Activated naive CD4-positive, alpha-beta T cell (primary cell): ENCODE measurements at places on chromosomes 1 and 21.

- DNase-seq, result no peak
Observed at GRCh38 chr21:42081138-42081537, 10.0 kb downstream of the UMODL1 start.

DNA sequence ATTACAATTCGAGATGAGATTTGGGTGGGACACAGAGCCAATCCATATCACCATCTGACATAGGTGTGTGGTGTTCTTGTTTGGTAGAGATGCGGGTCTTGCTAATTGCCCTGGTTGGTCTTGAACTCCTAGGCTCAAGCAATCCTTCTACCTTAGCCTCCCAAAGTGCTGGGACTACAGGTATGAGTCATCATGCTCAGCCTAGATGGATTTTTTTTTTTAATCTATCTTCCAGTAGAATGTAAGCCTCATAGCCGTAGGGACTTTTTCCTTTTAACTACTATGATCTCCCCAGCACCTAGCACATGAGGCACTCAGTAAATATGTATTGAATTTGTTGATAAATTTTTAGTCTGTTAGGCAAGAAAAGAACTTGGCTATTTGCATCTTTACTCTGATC lies 94.6 kb upstream of the TENT5C start:
- no peak for DNase-seq

GRCh38 chr1:68375919-68376318 lies 73.8 kb downstream of the RPE65 start:
- no peak for DNase-seq

GRCh38 chr1:38741341-38741740 lies 118.2 kb downstream of the RRAGC start:
- no peak for DNase-seq

GRCh38 chr1:230465691-230466090 lies 39.6 kb upstream of the PGBD5 start:
- DNase-seq, result no peak

- no peak for DNase-seq
Observed at GRCh38 chr1:58060559-58061170, 485.9 kb downstream of the OMA1 start.
